M059J (cell line): ENCODE measurements at places on chromosomes 1 and 21.
A peak's percentile ranks its signal among the peaks of the same experiment; 100 is the strongest.

DNA sequence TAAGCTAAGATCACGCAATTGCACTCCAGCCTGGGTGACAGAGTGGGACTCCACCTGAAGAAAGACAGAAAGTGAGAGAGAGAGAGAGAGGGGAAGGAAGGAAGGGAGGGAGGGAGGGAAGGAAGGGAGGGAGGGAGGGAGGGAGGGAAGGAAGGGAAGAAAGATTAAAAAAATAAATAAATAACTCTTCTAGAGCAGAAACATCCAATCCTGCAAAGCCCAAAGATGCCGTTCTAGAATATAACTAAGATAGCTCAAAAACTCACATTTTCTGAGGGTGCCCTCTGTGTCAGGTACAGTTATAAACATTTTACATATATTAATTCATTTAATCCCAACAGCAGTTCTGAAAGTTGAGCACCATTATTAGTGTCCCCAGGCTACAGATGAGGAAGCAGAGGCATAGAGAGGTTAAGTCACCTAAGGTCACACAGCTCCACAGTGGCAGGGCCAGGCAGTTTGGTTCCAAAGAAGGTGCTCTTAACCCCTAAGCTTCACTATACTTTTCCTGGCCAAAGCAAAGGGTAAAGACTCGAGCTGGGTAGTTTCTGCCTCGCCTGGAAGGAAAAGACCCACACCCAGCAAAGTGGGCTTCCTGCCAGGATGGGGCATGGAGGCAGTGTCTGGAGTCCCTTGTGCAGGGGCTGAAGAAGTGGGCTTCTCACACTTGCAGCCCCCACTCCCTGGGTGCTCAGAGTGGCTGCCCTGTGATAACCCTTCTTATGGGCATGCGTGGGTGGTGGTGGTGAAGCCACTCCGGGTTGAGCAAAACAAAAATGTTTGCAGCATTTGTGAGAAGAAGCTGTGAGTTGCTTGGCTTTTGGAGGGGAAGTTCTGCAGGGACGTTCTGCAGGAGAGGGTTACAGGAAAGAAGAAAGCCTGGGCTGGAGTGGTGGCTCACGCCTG, 7.9 kb upstream of the PIK3CD start:
- DNase-seq: no peak

DNA sequence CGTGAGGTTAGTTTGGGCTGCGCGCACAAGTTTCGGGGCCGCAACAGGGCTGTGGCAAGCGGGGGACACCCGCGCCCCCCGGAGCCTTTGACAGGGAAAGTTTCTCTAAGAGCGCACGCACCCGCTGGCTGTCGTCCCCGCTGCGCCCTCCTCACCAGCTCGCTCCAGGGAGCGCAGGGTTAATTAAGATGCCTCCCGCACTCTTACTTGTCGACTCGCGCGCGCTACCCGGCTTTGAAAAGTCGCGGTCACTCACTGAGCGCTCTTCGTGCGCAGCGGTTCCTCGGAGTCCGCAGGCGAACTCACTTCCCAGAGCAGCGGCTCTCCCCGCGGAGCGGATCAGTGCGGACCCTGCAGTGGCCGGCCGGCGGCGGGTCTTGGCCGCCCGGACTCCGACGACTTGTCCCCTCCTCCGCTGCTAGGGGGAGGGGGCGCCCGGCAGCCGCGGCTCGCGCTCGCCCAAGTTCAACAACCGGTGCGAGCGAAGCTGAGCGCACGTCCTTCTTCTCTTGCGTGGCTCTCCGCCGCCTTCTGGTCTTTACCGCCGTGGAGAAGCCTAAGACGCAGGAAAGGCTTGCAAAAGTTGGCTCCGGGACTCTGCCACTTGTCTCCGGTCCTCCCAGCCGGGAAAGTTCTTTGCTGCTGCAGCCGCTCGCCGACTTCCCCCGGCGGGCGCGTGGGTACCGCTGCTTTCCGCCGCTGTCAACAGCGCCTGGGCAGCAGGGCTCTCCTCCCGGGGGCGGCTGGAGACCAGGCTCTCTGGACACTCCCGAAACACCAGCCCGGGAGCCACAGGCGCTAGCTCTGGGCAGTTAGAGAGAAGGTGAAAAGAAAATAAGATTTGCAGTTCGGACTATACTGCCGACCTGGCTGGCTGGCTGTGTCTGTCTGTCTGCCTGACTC, 506 bp downstream of the JUN start:
- DNase-seq: peak; percentile 51

GRCh38 chr1:192284927-192285326, 31.9 kb upstream of the RGS21 start:
- DNase-seq: no peak

GRCh38 chr1:59948990-59949389, 22.4 kb upstream of the CYP2J2 start:
- DNase-seq: no peak

GRCh38 chr1:63827411-63828321, 53.8 kb downstream of the ROR1 start:
- peak; percentile 66 for DNase-seq

GRCh38 chr1:1419813-1420653, 1.0 kb downstream of the ANKRD65 start:
- no peak for DNase-seq

DNA sequence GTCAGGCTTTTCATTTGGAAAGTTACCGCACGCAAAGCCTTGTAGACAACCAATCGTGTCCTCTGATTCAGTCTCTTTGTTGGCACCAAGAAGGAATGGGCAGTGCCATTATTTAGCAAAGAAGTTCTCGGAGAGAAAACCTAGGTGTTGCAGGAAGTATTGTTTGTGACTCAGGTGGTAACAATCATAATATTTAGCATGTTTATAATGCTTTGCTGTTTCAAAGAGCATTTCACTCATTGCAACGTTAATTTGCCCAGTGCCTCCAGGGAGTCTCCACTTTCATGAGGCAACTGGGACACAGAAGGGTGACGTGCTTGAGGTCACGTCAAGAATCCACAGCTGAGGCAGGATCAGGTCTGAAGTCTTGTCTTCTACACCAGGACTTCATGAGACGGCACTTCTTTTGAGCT, 31.4 kb downstream of the STPG1 start:
- no peak for DNase-seq

DNA sequence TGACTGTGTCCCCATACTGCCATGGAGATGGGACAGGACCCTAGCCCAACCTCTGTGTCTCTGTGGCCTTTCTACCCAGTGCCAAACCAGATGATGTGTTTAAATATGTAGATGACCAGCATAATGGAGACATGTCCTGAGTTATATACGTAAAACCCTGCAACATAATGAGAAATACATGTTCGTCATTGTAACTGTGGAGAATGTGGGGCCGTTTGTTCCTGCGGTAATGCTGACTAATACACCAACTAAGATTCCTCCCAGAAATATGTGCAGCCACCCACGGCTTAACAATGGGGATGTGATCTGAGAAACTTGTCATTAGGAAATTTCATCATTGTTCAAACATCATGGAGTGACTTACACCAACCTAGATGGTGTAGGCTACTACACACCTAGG, 71.7 kb upstream of the SIM2 start:
- peak; percentile 31 for DNase-seq

- no peak for DNase-seq
These were observed 24.4 kb downstream of the LGR6 start for GRCh38 chr1:202217951-202218350.

DNA sequence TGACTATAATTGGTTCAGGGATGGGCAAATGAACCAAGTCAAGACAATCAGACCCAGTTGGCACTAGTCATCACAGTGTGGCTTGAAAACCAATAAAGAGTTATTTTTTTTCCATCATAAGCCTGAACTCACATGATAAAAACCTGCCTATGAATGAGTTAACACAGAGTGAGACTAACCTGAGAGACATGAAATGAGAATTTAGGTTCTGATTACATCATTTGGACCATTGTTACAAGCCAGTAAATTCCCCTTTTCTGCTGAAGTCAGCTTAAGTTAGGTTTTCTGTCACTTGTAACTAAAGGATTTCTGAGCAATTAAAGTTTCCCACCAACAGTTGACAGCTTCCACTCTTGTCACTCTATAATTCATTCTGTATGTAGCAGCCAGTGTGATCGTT, 9.6 kb upstream of the RSBN1 start:
- no peak for DNase-seq
